ENCODE measurements at places on chromosomes 3 and 15. TPM values are rescaled to one million over a fixed set of nuclear protein-coding genes. Genes with fewer than 3 reads are reported as not detected.

GPR62 gene
- total RNA-seq, result not detected

DNA sequence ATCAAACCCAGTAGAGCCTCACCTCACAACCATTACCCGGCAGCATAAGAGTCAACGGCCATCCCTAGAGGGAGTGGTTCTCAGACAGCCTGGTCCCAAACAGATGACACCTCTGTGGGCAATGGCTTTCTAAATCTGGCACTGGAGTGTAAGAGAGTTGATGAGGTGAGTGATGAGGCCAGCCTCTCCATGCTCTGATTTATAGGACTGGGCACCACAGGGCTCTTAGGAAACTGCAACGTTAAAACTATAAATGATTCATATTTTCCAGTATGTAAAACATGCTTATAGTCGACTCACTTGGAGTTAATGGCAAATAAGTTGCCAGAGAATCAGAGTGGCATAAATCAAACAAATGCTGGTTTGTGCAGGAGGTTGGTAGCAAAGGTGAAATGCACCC, 187.7 kb downstream of the GREM1 start:
- no peak for DNase-seq

STXBP5L gene
- not detected for total RNA-seq

OR5H6 gene
- total RNA-seq, result not detected

- DNase-seq, result no peak
These were observed 6.7 kb downstream of the IDH2 start for GRCh38 chr15:90095521-90095959.

SEMA5B gene
- total RNA-seq, result 0.21 TPM

- no peak for DNase-seq
These were observed 770.9 kb downstream of the TUSC7 start for GRCh38 chr3:117480525-117480924.

LMAN1L gene
- total RNA-seq, result not detected

- DNase-seq, result no peak
These were observed 979 bp upstream of the ZNF621 start for GRCh38 chr3:40523781-40524180.

GRCh38 chr15:26660241-26660640, 112.6 kb downstream of the GABRB3 start:
- DNase-seq, result no peak

CCDC54 gene
- total RNA-seq, result not detected

HRH1 gene
- 3.2 TPM for total RNA-seq

GRCh38 chr3:23676093-23676492, 129.7 kb upstream of the UBE2E1 start:
- DNase-seq, result no peak

- no peak for DNase-seq
These were observed 396.3 kb upstream of the PROK2 start for GRCh38 chr3:72181251-72181650.

DNA sequence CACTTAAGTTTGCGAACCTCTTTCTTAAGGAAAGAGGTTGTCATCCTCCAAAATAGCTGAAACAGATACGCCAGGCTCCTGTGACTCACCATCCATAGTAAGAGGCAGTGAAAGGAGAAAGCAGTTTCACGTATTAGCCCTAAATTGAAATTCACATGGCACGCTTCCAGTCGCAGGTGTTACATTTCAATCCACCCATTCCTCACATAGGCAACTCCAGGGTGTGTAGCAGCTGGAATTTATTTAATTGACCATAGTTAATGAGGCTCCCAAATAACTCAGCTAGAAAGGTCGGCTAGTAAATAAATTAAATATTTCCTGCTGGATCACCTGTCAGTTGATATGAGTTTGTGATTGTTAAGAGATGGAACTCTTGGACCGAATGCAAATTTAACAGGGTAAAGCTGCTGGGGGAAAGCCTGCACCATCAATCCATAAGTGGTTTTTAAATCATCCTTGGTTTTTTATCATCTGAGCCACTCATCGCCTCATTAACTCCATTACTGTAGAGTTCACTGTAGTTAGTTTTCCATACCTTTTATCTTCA, 19.6 kb downstream of the NSUN3 start:
- DNase-seq, result peak; percentile 4

LAMB2 gene
- total RNA-seq, result 262 TPM

ANKRD63 gene
- not detected for total RNA-seq

DNA sequence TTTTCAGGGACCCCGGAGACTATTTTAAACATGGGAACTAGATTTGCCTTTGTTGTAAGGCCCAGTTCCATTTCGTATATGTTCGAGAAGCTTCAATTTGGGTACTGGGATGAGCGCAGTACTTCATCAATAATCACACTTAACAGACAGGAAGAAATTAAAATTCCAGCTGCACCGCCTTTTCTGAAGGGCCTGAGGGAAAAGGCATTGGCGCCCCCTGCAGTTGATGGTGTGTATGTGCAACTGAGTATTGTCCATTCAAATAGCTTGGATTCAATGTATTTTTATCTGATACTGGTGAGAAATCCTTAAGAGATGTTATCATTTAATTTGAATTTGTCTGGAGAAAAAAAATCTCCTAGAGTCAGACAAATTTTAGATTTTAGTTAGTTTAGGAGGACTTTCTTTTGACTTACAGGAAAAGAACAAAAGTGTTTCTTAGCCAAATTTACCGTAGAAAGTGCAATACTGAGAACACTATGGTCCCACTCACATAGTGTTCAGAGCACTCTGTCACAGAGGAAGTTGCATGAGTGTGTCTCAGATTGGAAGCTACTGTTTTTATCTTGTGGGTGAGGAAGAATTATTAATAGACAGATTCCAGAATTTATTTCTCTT, 5.4 kb upstream of the ALDH1A2 start:
- no peak for DNase-seq

DNA sequence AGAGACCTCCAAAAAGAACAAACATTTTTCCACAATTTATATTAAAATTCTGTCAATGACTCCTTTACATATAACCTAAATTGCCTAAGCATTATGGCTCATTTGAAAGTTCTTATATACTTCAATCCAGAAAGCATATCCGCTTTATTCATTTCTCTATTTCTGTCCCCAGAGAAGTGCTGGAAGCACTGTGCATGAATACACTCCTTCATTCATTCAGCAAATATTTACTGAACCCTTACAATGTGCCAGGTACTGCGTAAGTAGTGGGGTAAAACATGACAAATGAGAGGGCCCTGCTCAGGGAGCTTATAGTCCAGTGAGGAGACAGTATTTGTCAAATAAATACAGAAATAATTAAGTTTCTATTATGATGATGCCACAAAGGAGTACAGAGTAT, 3.3 kb downstream of the PDCD10 start:
- DNase-seq, result no peak

- DNase-seq, result no peak
These were observed 37.8 kb upstream of the HRH1 start for GRCh38 chr3:11116336-11117059.

TMCO5A gene
- not detected for total RNA-seq

DNA sequence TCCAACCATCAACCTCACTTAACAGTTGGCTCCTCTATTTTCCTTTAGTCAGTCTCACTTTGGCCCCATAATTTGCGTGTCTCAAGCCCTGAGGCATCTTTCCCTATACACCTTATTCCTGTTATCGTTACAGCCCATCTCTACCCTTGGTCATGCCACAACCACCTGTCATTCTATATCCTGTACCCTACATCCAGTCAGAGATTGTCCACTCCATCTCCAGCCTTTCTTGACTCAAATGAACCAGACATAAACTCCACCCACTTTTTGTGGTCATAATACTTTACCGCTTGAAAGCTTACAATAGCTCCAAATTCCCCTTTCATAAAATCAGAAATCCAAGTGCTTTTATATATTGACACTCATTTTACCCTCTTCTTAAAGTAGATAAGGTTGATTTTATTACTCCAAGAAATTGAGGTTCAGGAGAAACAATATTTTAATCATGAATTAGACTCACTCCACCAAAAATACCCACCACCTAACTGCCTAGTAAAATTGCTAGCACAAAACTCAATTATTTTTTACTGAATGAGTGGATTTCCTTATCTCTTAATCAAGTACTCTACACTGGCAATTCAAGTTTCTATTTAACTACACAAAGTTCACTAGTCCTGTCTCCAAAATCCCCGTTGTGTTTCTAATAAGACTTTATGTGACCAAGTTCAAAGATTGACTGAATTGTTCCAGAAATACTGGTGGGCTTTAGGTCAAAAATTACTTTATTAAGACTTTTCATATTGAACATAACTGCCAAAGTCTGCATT, 9.1 kb downstream of the CCR4 start:
- no peak for DNase-seq

DNA sequence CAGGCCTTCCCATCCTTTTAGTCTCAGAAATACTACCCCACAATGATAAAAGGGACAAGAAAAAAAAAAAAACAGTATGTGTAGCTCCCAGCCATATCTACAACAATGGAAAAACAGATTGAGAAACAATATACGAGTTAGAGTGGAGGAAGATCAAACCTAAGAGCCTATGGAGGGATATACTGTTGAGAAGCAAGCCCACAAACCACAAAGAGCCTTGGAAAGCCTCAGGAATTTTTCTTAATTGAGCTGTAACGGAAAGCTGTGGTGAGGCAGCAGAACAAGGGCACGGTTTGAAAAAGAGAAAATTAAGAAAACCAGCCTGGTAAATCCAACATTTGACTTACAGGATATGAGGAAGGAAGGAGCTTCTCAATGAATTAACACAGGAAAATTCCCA, 21.4 kb downstream of the KPNA1 start:
- DNase-seq, result no peak

ADGRG7 gene
- not detected for total RNA-seq

XCR1 gene
- total RNA-seq, result not detected

DNA sequence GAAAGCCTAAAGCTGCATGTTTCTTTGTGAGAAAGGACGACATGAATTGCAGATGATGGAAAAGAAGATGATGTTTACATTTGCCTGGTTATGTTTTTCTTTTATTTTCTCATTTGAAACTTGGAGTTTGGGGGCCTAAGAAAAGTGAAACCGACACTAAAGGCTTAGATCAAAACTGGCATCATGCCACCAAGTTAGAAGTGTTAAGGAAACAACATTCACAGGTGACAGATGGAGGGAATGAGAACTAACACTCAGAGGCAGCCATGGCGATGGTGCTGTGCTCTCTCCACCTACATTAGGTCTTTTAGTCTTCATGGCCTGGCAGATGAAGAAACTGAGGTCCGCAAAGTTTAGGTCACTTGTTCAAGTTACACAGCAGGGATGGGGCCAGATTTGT, 923.6 kb downstream of the TUSC7 start:
- DNase-seq, result no peak

DNA sequence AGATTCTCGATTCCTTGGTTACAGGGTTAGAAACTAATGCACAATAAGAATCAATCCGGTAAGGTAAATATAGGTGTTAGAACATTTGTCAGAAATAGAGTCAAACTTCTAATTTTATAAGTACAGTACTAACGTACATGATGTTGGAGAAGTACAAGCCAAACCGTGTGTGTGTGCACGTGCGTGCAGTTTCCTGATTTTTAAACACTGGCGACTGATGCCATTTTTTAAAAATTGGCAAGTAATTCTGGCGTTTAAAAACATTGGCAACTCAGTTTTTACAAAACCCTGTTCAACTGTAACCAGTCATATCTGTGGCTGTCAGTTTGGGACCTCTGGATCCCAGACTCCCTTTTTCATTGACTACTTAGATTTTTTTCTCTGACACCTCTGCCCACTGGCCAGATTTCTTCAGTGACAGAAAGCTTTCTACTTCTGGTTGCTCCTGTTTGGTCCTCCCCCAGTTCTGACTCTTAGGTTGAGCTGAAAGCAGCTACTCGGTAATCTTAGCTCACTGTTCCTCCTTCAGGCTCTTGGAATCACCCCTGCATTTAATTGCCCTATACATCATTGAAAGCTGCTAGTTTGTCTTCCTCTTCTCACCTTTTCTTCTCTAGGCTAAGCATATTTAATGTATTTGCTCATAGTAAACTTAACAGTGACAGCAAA, 843 bp downstream of the ATG7 start:
- no peak for DNase-seq

DNA sequence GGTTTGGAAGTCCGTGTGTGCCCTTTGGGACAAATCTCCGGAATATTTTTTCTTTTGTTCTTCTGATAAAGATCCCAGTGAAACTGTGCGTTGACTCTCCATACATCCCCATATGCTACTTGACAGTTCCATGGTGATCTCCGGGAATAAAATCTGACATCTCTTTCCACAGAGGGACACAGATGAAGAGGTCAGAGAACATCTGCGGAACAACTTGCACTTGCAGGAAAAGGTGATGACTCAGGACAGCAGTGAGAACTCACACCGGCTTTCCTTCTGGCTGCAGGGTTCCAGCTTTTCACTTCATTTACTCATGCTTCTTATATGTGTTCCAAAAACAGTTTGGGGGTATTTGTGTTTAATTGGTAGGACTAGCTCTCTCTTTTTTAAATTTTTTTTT, 157.5 kb upstream of the CHRM5 start:
- no peak for DNase-seq

- no peak for DNase-seq
These were observed 192.0 kb downstream of the ATP10A start for GRCh38 chr15:25671132-25671531.

EPHA3 gene
- total RNA-seq, result 0.04 TPM

DNA sequence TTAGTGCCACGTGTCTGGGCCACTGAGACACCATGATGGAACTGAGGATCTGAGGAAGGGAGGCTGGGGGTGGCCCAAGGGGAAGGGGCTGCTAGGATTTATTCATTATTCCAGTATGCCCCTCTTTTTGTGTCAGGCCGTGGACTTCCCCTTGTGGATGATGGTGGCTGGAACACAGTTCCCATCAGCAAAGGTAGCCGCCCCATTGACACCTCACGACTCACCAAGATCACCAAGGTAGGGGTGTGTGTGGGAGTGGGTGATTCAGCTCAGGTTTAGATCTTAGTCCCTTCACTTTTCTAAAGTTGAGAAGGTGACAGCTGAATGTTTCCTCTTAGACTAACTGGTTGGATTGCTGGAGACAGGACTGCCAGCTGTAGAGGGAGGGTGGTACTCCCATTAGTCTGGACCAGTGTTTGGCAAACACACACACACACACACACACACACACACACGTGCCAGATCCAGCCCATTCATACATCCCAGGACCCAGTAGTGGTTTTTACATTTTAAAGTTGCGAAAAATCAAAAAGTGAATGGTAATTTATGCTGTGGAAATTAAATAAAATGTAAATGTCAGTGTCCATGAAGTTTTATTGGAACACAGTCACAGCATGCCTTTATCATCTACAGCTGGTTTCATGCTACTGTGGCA, 11.4 kb downstream of the EIF4G1 start:
- no peak for DNase-seq

DNA sequence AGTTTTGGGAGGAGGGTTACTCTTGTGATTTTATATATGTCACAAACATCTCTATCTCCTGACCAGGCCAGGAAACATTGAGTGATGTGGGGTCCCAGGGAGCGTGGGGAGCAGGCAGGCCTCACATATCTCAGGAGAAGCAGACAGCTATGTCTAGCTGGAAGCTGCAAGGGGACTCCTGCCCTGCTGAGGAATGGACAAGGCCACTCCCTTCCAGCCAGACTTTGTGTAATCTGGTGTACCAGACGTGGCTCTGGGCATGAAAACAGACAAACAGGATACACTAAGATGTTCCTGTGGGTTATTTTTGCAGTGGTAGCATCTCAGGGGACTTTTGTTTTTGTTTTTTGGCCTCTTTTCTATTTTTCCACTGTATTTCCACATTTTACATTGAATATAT, 23.2 kb downstream of the CYP8B1 start:
- no peak for DNase-seq
